ENCODE measurements at places on chromosomes 5 and 9. TPM values are rescaled to one million over a fixed set of nuclear protein-coding genes. Genes with fewer than 3 reads are reported as not detected.

Gene ZBTB43
- total RNA-seq: 14.7 TPM

Gene OR1J2
- not detected for total RNA-seq

Gene RPS14
- total RNA-seq: 1,537 TPM

Gene IL4
- not detected for total RNA-seq

Gene MCC
- 44.1 TPM for total RNA-seq

Gene CAMLG
- total RNA-seq: 21.0 TPM

Gene MSMP
- not detected for total RNA-seq

Gene GFRA3
- not detected for total RNA-seq

Gene MZB1
- 0.29 TPM for total RNA-seq

Measured in placental pericyte (primary cell).